Activated CD4-positive, alpha-beta T cell treated with anti-CD3 and anti-CD28 coated beads, Interleukin-2, Interleukin-4, amounts not matched to agents 100 ng/mL and 50 ng/mL, durations not matched to agents 16 hours and 8 hours (primary cell): ENCODE measurements at places on chromosomes 13 and 19.
A peak's percentile ranks its signal among the peaks of the same experiment; 100 is the strongest.

GRCh38 chr13:30552567-30552966 lies 65.2 kb upstream of the USPL1 start:
- DNase-seq = no peak

GRCh38 chr13:37495046-37495445 lies 103.5 kb downstream of the POSTN start:
- no peak for DNase-seq

DNA sequence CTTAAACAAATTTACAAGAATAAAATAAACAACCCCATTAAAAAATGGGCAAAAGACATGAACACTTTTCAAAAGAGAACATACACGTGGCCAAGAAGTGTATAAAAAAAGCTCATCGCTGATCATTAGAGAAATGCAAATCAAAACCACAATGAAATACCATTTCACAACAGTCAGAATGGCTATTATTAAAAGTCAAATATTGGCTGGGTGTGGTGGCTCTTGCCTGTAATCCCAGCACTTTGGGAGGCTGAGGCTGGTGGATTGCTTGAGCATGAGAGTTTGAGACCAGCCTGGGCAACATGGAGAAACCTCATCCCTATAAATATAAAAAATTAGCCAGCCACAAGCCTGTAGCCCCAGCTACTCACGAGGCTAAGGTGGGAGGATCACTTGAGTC lies 89.9 kb downstream of the UBL3 start:
- DNase-seq = no peak

GRCh38 chr13:23898101-23898500 lies 799 bp upstream of the C1QTNF9B start:
- no peak for DNase-seq

DNA sequence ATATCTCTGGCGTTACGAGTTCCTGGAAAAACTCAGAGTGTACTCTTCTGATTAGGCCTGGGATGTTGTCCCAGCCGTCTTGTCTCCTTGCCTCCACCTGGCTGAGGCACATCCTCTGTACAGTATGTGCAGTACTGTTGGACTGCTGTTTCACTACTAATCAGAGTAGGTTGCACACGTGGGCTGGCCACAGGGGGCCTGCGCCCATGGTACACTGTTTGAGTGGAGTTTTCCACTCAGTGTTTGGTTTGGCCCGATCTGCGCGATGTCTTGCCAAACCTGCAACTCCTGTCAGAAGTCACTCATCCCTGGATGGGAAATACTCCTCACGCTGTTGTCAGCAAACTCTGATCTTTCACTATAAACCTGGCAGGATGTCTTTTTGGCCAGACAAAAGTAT lies 189.6 kb upstream of the CSNK1A1L start:
- DNase-seq = no peak

DNA sequence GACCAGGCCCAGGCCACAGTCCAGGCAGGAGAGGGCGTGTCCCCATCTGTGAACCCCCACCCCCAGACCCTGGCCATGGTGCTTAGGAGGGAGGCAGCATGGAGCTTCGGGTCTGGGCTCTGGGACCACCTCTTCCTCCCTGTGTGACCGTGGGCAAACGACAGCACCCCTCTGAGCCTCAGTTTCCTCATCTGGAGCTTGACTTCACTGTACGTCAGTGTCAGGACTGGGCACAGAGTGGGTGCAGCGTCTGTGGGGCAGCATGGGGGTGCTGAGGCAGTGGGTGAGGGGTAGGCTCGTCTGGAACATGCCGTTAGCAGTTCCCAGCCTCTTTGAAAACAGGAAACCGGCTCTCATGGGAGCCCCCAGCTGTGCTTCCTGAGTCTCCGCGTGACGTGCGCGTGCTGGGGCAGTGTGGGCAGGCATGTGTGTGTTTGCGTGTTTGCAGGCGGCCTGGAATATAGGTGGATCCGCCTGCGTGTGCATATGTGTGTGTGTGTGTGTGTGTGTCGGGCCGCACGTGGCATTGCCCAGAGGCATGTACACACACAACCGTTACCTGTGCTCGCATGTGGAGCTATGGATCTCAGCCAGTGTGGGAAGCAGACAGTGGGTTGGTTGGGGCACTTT lies 15.8 kb downstream of the ARRDC2 start:
- DNase-seq = no peak

GRCh38 chr19:8151767-8152035 lies 2.3 kb upstream of the FBN3 start:
- DNase-seq = no peak

- DNase-seq = no peak
Observed at GRCh38 chr13:45456196-45456972, 8.4 kb upstream of the COG3 start.

DNA sequence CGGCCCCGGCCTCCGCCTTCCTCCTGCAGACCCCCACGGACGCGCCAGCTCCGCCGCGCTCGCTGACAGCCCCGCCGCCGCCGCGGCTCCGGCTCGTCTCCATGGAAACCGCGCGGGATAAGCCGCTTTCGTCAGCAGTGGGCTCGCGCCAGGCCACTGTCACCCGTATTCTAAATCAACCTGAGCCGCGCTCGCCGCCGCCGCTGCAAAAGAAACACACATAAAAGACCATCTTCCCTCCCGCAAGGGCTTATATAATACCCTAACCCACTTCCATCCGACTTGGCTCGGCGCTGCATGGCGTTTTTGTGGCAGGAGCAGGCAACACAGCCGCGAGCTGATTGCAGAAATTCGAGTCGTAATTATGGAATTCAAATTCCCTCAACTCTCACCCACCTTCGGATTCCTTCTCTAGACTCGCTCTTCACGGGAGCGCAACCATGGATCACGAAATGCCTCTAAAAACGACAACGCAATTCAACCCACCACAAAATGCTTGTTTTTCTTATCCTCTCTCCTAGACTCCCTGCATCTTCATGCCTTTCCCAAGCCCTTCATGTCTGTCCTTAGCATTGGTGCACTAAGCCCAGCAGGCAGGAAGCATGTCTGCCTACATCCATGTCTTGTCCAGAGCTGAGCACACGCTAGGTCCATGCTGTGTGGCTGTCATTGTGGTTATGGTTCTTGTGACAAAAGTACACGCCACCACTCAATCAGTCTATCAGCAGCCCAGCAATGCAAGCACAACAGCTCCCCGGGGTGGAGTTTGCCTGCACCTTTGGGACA lies at the start of gene AMER2:
AMER2 (minus strand) TSS at position 772 of the 786 bp plus-strand sequence; CDS start at position 103, 669 bp downstream.
- DNase-seq = no peak

DNA sequence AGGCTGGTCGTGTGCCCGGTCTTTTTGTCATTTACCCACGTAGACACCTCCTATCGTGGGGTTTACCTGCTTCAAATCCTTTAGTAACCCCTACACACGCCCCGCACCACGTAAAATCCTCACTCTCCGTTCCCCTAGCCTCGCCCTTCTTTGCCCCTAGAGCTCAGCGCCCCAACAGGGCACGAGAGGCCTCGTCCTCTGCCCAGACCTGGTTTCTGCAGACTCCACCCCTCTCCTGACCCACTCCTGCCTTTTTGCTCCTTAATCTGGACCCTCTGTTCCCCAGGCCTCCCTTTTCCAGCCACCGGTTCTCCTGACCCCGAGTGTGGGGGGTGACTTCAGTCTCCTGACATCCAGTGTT lies 412 bp downstream of the ZNF528 start:
- DNase-seq = no peak

GRCh38 chr13:73480779-73481559 lies 422.2 kb downstream of the KLF5 start:
- no peak for DNase-seq

- no peak for DNase-seq
Observed at GRCh38 chr13:50969691-50970090, 60.1 kb downstream of the RNASEH2B start.

- no peak for DNase-seq
Observed at GRCh38 chr13:39586151-39586550, 16.8 kb downstream of the LHFPL6 start.

DNA sequence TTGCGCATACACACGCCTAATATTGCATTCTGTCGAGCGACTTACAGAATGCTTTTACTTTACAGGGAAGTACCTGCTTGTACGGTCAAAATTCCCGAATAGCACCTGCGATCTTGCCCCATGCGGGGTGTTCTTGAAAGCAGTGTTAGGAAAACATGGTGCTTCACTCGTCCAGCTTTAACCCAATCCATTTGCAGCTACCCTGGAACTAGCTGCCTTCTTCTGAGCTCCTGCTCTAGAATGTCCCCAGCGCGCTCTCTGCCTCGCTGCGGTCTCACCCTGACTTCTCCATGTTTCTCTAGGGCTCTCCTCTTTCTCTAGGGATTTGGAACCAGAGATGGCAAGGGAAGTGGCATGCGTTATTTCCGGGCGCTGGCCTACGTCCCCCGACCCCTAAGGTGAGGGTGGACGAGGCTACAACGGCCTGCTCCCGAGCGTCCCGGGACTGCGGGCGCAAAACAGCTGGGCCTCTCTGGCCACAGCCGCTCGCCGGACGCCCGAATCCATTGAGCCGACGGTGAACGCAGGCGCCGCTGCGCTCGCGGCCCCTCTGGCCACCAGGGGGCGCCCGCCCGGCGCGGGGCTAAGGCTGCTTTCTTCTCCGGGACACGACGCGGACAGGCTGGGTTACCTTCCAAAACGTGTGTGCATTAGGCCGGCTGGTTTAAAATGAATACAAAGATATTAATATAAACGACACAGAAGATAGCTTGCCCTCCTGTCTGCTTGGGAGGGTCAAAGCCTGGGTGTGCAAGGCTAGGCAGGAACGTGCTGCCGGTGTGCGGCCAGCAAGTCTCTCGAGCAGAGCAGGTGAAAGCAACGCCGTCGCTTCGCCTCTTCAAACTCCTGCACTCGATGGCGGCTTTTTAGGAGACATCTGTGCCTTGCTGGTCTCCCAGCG lies 1.8 kb upstream of the SPRY2 start:
- DNase-seq = peak; percentile 60

DNA sequence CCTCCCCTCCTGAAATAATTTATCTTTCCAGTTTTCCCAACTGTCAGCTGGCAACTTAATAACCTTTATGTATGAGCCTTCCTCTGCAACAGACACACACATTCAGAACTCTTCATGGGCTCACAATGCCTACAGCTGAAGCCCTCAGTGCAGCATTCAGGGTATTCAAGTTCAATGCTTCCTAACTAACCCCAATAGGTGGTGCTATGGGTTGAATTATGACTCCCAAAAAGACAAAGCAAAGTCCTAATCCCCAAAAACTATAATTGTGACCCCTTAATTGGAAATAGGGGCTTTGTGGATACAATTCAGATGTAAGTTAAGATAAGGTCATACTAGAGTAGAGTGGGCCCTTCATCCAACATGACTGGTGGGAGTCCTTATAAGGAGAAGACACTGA lies 202.2 kb downstream of the SUCLA2 start:
- DNase-seq = no peak

DNA sequence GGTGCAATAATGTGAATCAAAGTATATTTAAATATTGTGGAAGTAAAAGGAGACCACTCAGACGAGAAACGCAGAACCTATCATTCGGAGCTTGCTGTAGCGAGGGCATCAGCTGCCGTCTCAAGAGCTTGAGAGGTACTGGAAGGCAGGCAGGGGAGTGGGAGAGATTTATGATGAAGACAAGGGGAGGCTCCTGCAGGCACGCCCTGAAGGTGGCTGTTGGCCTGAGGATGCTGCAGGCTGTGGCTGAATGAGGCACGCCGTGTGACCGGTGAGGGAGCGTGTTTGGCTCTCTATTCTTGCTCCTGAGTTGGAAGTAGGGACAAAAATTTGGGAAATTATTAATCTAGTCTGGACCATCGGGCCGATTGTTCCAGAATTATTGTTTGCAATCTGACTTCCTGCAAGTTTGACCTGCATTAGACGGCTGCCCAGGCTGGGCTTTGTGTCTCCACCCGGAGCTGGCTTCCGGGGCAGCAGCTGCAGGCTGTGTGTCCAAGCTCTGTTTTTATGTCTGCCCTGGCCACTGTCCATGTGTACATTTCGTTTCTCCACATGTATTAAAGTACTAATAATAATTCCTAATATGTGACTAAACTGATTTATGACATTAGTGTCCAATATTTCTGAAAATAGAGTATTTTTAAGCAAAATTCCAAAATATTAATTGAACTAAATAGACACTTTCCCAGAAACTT lies 91.1 kb upstream of the ANKRD10 start:
- DNase-seq = no peak

GRCh38 chr13:68481130-68481529 lies 1251.0 kb upstream of the PCDH9 start:
- no peak for DNase-seq

GRCh38 chr13:30418717-30419459 lies 3.4 kb upstream of the UBE2L5 start:
- DNase-seq = no peak

GRCh38 chr19:10812902-10813404 lies 23.1 kb downstream of the TMED1 start:
- peak; percentile 80 for DNase-seq

GRCh38 chr19:13037161-13037560 lies 41.9 kb downstream of the NFIX start:
- DNase-seq = peak; percentile 9

DNA sequence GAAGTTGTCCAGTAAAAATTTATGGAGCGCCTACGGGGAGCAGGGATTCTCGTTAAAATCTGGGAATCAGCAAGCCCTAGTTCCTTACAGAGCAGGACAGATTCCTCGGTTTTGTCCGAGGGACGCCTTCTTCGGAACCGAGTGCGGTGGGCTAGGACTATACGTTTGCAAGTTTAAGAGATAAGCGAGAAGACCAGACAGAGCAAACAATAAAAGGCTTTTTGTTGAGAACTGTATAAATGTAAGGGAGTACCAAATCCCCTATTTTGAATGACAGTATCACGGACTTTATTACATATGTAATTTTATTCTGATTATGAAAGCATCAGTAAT lies 971 bp upstream of the ANKRD10 start:
- DNase-seq = no peak

GRCh38 chr13:54241719-54242118 lies 1213.1 kb downstream of the OLFM4 start:
- no peak for DNase-seq

DNA sequence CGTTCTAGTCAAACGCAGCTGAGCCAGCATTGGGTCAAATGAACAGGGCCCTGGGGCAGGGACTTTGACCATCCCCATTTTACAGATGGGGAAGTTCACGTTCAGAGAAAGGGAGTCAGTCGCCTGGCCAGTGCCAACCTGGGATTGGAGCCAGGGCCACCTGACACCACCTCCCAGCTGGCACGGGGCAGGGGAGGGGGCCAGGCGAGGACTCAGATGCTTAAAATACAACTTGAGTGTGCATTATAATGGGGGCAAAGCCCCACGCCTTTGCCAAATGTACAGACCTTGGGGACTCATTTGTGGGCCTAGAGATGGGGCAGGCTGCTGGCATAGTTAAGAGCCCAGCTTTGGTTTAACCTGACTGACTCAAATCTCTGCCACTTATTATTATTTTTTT lies 14.6 kb downstream of the PRR12 start:
- DNase-seq = no peak

- no peak for DNase-seq
Observed at GRCh38 chr19:1313695-1314613, 28.3 kb downstream of the EFNA2 start.

DNA sequence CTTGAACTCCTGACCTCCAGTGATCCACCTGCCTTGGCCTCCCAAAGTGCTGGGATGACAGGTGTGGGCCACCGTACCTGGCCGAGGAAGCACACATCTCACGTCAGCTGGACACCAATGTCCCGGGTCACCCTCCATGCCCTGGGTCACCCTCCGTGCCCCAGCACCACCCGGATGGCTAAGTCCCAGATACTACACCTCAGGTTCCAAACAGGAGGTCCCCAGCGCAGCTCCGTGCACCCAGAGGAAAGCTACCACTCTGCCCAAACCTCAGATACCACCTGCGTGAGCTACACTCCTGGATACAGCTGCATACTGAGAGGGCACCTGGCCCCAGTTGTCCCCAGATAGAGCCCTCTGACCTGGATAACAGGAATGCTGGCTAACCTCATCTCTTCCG lies 14.0 kb downstream of the LRRC4B start:
- DNase-seq = no peak
